ENCODE measurements at places on chromosomes 4 and X. TPM values are rescaled to one million over a fixed set of nuclear protein-coding genes. Genes with fewer than 3 reads are reported as not detected.

DNA sequence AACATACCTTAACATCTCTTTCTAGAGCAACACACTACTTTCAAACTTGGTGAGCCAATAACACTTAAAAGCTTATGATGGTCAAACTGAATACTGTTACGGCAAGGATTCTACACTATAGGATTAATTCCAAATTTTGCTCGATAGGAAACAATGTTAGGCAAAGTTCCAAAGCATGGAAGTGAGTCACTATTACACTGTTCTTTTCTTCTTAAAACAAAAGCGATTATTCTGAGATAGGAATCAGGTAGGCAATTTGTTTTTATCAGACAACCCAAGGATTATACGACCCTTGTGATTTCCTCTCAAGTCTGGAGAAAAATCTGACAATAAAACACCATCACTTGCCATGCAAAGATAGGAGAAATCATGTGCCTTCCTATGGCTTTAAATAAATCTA is 81.5 kb downstream of the HUWE1 start:
- no peak for DNase-seq

DNA sequence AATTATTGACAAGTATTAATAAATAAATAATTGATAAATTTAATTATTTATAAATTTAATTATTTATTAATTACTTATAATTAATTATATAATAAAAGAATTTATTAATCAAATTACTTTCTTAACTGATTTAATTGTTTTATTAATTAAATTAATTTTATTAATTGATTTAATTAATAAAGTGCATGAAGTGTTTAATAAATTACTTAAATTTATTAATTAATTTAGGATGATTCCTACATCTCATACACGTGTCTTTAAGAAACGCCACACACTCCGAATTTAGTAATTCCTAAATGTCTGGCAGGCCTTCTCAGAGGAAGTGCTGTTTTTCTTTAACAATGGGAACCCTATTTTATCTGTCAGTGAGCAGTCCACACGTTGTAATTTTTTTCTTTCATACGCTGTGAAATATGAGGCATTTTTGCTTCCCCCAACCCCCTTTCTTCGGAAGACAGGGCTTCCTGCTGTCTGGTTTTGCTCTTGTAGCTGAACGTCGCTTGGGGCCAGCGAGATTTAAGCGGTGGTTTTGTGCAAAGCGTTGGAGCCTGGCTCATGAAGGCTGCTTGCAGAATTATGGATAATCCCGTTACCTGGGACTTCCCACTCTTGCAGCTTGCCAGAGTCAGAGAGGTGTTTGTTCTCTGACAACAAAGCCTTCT is 46.8 kb downstream of the CRLF2 start:
- peak; percentile 78 for DNase-seq

DNA sequence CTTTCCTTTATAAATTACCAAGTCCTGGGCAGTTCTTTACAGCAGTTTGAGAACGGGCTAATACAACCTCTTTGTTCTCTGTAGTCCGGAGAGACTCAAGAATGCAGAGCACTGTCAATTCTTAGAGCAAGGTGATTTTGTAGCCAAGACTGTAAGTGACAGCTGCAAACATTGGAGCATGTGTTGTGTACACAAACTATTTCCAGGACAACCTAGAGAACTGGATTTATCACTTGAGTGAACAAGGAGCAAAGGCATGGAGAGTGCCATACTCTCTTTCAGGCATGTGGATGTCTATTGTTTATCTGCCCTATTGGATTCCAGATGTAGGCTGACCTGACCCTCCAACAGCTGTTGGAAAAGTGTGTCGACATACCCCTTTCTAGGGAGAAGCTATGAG is 153.9 kb downstream of the SPANXN3 start:
- DNase-seq: no peak

The TCEAL6 gene
- total RNA-seq: not detected

The PPP4R3C gene
- total RNA-seq: not detected

DNA sequence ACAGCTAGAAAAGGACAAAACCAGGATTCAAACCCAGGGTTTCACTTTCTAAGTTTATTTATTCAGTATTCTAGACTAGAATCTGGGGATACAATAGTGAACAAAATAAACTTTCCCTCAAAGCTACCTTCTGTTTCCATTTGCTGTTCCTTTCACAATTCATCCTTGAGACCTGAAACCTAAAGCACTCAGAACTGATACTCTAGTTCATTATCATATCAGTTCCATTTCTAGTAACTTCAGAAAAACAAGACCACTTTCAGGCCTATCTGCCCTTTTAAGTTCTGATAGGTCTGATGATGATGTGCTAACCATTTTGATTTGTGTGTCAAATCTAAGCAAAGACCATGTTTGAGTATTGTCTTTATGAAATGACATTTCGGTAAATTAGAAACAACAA is 7.8 kb upstream of the XK start:
- no peak for DNase-seq

The SMR3B gene
- total RNA-seq: not detected

The YIPF6 gene
- 21.8 TPM for total RNA-seq

GRCh38 chrX:69024931-69025330 is 140.3 kb downstream of the PJA1 start:
- peak; percentile 18 for DNase-seq

The USP27X gene
- 1.6 TPM for total RNA-seq

GRCh38 chrX:13029637-13029886 is 14.9 kb downstream of the FAM9C start:
- no peak for DNase-seq

DNA sequence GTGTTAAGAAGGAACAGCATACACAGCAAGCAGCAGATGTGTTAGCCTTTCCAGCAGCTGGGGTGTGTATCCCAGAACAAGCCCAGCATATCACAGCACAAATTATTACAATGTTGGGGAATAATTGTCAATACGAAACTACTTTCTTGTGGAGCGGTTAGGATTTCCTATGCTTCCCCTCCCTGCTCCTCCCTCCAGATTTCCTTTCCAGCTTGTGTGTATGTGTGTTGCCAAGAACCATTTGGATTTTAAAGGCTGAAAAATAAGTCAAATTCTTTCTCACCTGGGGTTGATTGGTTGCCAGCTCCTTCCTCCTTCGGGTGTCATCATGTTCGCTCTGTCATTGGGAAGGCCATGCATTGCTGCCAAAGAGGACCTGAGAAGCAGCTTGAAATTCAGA is 178.2 kb upstream of the FRMPD4 start:
- no peak for DNase-seq

The XK gene
- total RNA-seq: 0.17 TPM

DNA sequence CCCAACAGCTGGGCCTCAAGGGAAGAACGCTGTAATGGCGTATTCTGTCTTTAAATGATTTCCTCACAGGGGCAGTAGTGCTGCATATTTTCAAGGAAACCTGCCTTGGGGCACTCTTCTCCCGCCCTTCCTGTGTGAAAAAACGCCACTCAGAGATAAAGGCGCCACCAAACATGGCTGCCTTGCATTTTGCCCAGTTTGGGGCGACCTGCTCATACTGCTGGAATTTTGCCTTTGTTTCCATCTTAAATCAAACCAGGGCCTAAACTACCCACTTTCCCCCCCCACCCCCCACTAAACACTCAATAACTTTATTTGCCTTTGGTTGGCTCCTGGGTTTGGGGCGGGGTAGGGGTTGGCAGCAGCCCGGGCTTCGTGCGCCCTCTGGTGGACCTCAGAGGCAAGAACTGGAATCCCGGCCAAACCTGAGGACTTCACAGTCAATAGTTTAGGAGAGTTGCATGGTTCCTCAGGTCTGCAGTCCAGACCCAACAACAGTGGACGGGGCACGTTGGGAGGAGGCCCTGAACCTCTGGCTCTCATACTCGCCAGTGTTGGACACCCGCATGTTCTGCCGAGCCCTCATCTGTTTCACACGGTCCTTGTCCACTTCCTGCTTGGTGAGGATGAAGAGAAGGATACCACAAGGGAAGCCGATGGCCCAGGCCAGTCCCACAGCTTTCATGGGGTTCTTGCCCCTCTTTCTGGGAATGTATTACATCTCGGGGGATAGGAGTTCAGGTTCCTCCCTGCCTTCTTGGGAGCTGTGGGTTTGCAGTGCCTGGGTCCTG is 220.1 kb upstream of the STK26 start:
- peak; percentile 59 for DNase-seq

The ZCCHC18 gene
- 0.69 TPM for total RNA-seq

The ARHGEF9 gene
- 16.7 TPM for total RNA-seq

- DNase-seq: no peak
Observed at GRCh38 chr4:128371876-128372275, 84.3 kb upstream of the PGRMC2 start.

The PDLIM5 gene
- 16.5 TPM for total RNA-seq

- no peak for DNase-seq
Observed at GRCh38 chr4:15562114-15562513, 92.4 kb downstream of the CC2D2A start.

- peak; percentile 90 for DNase-seq
Observed at GRCh38 chr4:139083607-139083955, 68.0 kb downstream of the NOCT start.

GRCh38 chr4:40197879-40198689 is 1.3 kb downstream of the RHOH start:
- peak; percentile 85 for DNase-seq

DNA sequence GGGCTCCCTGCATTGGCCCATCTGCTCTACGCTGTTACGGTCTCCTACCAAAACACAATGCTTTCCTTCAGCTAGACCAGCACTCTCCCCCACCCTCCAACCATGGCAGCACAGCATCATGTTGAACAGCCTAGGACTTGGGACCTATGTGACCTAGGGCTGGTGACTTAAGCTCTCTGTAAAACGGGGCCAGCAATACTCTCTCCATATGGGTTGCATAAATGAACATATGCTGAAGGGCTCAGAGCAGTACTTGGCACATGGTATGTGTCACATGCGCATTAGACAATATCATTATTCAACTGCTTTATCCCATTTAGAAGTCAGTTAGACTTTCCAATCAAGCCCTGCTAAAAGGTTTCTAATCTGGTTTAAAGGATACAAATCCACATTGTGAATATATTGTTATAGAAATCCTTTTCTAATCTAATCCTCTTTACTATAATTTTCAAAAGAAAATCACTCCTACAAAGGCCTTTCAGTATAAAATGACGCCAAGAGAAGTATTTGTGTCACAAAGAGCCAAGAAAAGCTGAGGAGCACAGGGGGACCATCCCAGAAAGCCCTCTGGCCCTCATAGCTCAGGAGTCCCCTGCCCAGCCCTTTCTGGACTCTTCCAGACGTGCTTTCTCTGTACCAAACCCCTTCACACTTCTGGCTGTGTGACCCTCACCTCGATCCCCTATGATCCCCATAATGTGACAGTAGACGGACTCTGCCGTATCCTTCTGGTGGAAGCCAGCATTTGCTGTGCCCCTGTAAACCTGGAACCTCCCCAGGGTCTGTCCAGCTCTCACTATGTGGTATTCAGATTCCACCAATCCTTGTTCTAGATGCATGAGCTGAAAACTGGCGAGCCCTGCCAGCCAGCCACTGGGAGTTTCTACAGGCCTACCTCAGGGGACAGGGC is 42.3 kb downstream of the NSG1 start:
- no peak for DNase-seq

DNA sequence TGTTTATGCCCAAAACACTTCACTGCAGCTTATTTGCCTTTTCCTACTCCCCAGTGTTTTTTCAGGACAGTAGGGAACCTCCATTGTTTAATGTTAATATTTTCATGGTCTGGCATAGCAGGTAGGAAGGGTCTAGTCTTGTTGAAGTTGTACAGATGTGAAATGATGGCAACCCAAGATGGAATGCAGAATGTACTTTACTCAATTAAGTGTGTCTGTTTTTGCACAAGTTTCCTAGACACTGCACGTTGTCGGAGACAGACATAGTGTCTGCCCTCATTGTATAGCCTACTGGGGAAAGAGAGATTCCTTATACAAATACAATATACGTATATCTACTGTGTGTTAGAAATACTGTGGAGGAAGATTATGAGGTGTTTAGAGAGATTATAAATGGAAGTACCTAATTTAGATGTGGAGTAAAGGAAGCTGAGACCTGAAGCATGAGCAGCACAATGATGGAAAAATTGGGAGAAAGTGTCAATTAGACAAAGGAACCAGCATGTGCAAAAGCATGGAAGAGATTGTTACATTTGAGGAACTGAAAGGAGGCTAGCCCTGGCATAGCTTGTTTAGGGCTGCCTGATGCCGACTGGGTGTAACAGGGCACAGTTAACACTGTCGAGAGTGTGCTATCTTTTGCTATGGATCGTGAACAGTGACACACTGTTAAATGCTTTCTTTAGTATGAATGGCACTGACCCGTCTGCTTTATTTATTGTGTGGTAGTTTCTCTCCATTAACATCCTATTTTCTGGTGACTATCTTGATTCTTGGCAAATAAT is 18.4 kb downstream of the CPEB2 start:
- no peak for DNase-seq

DNA sequence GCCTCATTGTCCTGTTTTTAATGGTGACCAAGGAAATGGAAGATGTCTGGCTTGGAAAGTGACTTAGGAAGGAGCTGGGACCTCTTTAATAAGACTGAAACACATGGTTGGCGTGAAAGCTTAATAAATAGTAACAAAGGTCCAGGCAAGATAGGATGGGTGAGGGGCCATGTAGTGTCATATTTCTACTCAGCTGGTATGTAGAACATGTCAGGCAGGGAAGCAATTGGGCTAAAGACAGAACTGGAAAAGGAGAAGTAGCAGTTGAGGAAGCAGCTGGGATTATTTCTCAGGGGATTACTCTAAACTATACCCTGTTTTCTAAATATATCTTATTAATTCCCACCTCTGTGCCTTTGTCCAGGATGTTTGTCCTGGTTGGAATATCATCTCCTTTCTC is 18.6 kb downstream of the ITGB1BP2 start:
- DNase-seq: no peak

The TEX13D gene
- total RNA-seq: not detected

GRCh38 chrX:40444133-40444532 is 136.6 kb upstream of the ATP6AP2 start:
- no peak for DNase-seq

- no peak for DNase-seq
Observed at GRCh38 chrX:75893281-75893680, 108.2 kb upstream of the MAGEE2 start.

The ANOS1 gene
- total RNA-seq: not detected

Data from activated CD4-positive, alpha-beta T cell treated with anti-CD3 and anti-CD28 coated beads, Interleukin-2, amount 10 ng/mL, durations not matched to agents 24 days and 14 days (primary cell).